NCI-H2171 treated with DMSO at 0.1 percent for 48 hours (cell line): ENCODE measurements at places on chromosomes 2 and 18.

DNA sequence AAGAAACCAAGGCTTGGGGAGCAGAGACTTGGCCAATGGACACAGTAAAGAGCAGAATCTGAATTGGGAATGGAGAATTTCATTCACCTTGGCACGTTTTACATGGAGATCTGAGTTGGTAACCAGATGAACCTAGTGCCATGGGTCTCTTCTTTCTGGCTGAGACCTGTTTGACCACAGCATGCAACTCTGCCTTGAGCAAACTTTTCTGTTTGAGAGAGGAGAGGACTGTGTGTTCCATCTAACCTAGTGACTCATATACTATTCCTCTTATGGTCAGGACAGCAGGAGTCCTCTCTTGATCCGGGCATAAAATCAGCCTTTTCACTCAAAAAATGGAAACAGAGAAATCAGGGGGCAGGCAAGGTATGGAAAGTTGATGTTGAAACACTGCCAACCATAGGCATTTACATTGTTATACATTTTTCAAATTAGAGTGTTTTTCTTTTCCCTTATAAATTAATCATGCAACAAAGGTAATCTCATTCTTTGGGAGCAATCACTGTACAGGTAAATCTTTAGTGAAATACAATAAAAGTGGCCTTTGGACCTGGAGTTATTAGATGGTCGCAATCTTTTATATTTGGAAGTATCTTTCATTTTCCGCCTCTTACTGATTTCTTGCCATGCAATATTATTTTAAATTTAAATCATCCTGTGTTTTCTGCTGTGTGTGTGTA, 86.7 kb downstream of the NRP2 start:
- no peak for DNase-seq

DNA sequence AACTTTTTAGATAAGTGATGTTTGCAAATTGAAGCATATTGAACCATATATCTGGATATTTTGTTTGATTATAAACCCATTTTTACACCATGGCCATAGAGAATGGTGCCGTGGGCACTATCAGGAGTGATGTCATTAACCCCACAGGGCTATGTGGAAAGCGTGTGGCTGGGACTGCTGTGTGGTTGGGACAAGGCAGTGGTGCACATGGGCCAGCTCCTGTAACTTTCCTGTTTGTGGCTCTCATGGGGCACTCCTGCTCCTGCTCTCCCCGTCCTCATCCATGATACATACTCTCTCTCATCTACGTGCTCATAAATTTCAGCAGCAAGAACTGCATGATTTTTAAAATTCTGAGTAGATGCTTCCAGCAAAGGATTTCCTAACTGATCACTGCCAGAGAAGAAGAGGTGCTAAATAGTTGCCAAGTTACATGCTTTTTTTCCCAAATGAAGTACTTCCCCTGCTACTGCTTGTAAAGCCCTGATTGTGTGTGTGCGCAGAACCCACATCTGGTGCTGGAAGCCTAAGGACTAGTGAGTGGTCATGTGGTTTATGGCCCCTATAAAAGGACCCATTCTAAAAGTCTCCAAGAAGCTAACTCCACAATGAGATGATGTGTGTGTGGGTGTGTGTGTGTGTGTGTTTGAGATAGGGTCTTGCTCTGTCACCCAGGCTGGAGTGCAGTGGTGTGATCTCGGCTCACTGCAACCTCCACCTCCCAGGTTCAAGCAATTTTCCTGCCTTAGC, 240.8 kb downstream of the NEDD4L start:
- no peak for DNase-seq

GRCh38 chr18:75198036-75198435, 10.9 kb downstream of the PTGR3 start:
- no peak for DNase-seq

DNA sequence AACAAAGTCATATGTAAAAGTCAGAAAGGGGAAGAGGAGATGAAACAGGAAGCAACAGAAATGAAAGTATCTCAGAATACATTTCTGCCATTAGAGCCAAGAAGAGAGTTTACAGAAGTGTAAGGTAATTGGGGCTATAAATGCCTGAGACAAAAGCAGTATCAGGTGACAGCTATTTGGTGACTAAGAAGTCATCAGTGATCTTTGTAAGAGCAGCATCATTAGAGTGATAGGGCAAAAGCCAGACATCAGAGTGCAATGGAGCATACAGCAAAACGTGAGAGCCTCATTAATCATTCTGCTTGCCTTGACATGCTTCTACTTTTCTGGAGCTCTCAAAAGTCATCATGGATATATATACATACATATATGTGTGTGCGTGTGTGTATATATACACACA, 804.7 kb upstream of the PIK3C3 start:
- peak; percentile 97 for DNase-seq

DNA sequence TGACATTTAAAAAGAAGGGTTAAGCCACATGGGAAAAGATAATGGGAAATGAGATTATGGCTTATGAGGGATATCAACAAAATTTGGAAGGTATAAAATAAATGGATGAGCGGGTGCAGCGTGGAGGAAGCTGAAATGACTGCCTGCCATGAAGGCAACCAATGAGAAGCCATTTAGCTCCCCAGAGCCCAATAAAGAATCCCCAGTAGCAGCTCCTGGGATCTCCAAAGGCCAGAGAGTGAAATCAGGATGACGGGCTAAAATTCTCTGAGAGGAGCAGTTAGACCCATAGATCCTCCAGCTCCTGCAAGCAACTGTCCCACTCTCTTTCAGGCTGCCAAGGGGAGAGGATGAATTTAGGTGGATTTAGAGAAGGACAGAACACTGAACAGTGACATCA, 12.9 kb upstream of the MAPRE3 start:
- DNase-seq = peak; percentile 15

GRCh38 chr2:107325981-107326786, 440.2 kb upstream of the ST6GAL2 start:
- DNase-seq = peak; percentile 31

GRCh38 chr2:152762202-152762601, 43.8 kb downstream of the ARL6IP6 start:
- DNase-seq = no peak

- peak; percentile 58 for DNase-seq
Observed at GRCh38 chr18:43571078-43571689, 293.9 kb upstream of the SYT4 start.

DNA sequence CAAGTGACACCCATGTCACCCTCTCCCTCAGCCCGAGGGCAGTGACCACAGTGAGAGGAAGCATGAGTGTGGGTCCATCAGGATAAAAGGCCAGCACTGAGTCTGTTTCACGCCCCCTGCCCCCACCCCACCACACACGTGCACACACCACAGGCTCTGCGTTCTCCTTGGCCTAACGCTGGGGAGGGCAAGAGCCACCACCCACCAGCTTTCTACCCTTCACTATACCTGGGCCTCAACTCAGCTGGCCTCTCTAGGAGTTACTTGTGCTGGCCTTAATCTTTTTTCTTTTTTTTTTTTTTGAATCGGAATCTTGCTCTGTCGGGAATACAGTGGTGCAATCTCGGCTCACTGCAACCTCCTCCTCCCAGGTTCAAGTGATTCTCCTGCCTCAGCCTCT, 140.5 kb downstream of the ZFP36L2 start:
- DNase-seq = no peak

- DNase-seq = no peak
Observed at GRCh38 chr2:21452678-21453077, 328.9 kb downstream of the TDRD15 start.

- no peak for DNase-seq
Observed at GRCh38 chr2:33094303-33094702, 147.6 kb downstream of the LTBP1 start.

GRCh38 chr2:42246562-42246961, 77.4 kb downstream of the EML4 start:
- no peak for DNase-seq

GRCh38 chr2:143081616-143082015, 47.6 kb upstream of the ARHGAP15 start:
- no peak for DNase-seq

DNA sequence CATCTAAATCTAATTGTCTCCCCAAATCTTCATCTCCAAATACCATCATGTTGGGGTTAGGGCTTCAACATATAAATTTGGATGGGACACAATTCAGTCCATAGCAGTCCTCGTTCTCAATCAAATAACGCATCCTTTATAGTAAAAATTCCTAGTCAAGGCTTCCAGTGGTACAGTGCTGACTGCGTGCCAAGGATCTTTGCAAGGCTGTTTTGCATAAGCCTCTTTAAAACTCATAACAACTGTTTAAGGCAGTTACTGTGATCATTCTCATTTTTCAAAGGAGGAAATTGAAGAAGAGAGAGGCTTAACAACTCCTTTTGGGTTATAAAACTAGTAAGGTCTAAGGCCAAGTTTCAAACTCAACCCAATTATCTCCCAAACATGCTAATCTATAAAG, 666.9 kb downstream of the NYAP2 start:
- no peak for DNase-seq

DNA sequence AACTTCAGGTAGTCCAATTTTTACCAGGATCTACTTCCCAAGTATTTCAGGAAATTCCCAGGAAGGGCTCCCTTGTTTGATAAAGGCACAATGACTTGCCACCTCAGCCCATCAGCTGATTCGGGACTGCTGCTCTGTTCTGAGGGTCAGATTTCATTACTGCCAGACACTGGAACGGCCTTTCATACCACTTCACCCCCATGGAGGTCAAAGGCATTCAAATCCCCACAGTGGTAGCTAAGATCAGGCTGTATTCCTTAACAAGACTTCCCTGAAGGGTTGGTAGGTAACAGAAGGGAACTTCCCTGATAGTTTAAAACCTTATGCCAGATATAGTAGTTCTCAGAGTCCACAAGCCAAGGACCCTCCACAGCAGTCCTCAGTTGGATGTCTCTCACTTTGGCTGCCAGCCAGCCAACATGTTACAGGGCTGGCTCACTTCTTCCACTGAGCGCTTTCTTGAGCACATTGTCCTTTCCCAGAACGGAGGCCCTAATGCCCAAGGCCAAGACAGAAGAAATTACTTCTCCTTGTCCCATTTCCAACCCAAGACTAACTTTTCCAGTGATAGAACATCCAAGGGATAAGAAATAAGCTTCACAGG, 40.0 kb upstream of the GLS start:
- DNase-seq = no peak

- no peak for DNase-seq
Observed at GRCh38 chr2:208069186-208069585, 43.9 kb upstream of the PLEKHM3 start.

DNA sequence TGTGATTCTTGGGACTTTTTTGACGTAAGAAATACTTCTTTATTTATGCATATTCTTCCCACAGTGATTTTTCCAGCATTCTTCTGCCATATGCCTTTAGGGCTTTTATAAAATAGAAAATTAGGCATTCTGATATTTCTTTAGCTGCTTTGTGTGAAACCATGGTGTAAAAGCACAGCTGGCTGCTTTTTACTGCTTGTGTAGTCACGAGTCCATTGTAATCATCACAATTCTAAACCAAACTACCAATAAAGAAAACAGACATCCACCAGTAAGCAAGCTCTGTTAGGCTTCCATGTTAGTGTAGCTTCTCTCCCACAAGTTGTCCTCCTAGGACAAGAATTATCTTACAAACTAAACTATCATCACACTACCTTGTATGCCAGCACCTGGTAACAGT, 62.6 kb downstream of the EIF5B start:
- no peak for DNase-seq

GRCh38 chr18:68520406-68521075, 194.4 kb downstream of the TMX3 start:
- DNase-seq = no peak

DNA sequence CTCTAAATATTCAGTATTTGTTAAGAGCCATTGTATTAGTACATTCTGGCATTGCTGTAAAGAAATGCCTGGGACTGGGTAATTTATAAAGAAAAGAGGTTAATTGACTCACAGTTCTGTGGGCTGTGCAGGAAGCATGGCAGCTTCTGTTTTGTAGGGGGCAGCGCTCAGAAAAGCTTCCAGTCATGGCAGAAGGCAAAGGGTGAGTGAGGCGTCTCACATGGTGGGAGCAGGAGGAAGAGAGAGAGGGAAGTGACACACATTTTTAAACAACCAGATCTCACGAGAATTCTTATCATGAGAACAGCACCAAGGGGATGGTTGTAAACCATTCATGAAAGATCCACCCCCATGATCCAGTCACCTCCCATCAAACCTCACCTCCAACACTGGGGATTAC, 13.8 kb upstream of the CCDC102B start:
- DNase-seq = no peak

- no peak for DNase-seq
Observed at GRCh38 chr2:202353430-202353829, 22.7 kb upstream of the BMPR2 start.
